ENCODE measurements at places on chromosomes 2 and 18. TPM values are rescaled to one million over a fixed set of nuclear protein-coding genes. Genes with fewer than 3 reads are reported as not detected.

Gene WNT6
- polyA plus RNA-seq, result 0.31 TPM

Gene ATP6V1B1
- polyA plus RNA-seq, result 0.88 TPM

Gene ADCYAP1
- polyA plus RNA-seq, result 0.14 TPM

Gene MRO
- polyA plus RNA-seq, result 0.07 TPM
